Brain pericyte (primary cell): ENCODE measurements at places on chromosomes 6 and 20.

DNA sequence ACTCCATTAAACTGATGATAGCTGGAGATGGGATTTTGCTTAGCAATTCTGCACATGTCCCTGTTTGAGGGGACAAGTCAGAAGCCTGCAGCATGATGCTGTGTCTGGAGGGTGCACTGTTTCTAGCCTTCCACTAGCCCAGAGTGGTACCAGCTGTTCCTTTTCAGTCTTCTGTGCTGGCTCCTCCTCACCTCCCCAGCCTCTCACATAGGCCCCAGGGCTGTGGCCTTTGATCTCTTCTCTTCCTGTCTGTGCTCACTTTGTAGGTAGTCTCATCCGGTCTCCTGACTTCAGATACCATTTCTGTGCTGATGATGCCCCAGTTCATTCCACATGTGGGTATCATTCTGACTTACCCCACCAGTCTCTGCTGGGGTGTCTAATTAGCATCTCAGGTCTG, 126.3 kb downstream of the HIVEP1 start:
- DNase-seq, result no peak

DNA sequence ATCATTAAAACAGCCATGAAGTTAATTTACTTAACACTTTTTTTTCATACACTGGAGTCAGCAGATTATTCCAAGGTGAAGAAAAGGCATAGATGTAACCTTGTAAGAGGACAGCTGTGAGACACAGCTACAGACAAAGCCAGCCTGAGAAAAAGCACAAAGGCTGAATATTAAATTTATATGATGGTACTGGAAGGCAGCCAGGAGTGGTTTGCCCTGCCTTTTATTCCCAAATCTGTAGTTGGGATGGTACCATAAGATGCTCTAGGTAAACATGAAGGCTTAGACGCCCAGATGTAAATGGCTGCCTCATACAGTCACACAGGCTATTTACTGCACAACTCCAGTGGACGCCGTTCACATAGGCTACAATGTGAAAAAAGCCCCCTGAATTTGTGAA, 42.1 kb upstream of the LOC128125822 start:
- DNase-seq, result no peak

- DNase-seq, result no peak
Measured at GRCh38 chr6:47180633-47181032, 129.1 kb downstream of the TNFRSF21 start.

DNA sequence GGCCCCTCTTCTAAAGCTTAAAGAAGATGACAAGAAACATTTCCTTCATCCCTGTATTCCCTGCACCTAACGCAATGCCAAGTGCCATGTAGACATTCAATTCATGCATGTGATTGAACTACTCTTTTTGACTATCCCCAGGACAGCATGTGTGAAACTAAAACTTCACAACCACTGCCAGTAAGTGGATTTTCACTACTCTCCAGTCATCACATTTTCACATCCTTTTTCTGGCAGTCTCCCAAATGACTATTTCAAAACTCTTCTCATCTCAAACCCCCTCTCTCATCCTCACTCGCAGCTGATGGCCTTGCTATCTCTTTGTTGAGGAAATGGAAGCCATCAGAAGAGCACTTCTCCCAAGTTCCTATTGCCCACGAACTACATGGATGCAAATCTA, 122.6 kb downstream of the OPRM1 start:
- DNase-seq, result no peak

DNA sequence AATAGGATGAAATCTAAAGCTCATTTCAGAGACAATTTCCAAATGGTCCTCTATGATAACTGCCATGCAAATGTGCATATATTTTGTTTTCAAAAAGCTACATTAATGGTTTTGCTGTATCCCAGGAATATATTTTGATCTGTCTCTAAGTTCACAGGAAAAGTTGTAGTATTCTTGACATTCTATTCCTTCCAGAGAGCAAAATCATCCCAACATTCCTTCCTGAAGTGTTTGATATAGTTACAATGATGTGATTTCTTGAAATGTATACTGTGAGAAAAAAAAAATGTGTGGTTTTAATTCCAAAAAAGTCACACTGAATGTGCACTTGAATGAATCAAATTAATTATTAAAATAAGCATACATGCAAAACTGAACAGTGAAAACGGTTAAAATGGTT, 996.0 kb upstream of the CITED2 start:
- DNase-seq, result no peak

GRCh38 chr20:32192698-32193097, 14.8 kb downstream of the PLAGL2 start:
- no peak for DNase-seq

DNA sequence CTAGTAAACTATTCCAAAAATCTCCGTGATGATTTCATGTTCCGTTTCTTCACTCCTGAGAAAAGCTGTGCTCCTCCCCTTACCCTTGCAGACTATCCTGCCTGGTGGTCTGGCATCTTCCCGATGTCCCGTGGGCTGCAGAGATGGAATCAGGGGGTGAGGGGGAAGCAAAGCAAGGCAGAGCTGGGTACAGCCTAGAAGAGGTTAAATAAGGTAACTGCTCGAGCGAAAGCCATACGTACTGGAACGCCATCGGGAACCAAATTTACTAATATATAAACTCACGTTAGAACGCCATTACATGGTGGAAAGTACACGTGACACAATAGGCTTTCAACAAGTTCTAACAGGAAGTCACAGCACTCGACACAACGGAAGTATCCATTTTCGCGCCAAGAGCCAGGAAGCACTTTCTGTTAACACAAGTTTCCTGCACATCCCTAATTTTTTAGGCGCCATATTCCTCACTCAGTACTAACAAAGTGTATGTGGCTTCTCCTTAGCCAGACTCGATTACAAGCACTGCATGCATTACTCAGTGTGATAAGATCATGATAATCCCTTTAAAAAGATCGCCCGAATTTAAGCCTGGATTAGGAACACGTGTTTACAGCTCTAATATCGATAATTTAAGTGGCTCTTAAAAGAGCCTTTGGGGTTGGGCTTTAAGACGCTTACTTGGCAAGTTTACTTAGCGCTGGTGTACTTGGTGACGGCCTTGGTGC, 101.6 kb upstream of the PRSS16 start:
- no peak for DNase-seq

- no peak for DNase-seq
Measured at GRCh38 chr6:80343511-80343910, 237.0 kb downstream of the BCKDHB start.

GRCh38 chr6:117265410-117266256, at the start of gene VGLL2:
Gene VGLL2, plus strand, starts transcription at chr6:117265558. Its CDS starts 206 bp downstream, at chr6:117265764.
- no peak for DNase-seq

DNA sequence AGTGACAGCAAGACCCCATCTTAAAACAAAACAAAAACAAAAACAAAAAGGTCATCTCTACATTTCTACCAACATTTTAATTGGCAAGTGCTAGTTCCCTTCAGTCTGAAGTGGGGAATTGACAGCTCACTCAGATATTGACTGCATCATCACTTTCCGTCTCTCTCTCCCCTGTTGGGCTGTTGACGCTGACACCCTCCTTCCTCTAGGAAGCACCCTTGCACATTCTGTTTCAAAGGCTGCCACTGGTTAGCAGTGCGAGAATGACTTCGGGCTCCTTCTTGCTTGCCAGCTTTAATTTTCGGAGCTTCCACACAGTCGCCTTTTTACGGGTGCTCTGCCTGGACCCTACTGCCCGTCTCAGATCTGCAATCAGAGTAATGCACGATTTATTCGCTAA, 96.6 kb upstream of the INSM1 start:
- no peak for DNase-seq

GRCh38 chr6:9896806-9897205, 518.1 kb downstream of the TFAP2A start:
- DNase-seq, result no peak

- no peak for DNase-seq
Measured at GRCh38 chr6:106702046-106702445, 72.7 kb downstream of the QRSL1 start.

GRCh38 chr6:160331753-160332152, 16.4 kb upstream of the SLC22A3 start:
- no peak for DNase-seq
